ENCODE measurements at places on chromosomes 6 and 20.

DNA sequence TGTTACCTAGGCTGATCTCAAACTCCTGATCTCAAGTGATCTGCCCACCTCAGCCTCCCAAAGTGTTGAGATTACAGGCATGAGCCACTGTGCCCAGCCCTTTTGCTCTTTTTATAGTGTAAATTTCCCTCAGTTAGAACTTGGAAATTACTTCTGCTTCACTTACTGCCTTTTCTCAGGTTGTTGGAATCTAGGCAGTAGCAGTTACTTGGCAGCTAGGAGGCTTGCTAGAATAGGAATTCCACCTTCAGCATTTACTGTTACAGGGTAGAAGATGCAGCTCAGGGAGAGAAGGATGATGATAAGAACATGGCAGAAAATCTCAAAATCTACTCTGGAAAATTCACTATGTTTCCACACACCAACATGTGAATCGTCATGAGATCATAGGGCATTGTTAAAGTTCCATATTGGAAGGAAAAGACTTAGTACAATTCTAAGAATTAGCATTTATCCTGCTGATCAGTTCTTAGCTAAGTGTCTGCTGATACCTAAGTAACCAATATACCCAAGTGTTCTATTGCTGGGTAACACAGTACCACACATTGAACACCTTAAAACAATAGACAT is 182.2 kb downstream of the SLC16A10 start:
- DNase-seq, result no peak

DNA sequence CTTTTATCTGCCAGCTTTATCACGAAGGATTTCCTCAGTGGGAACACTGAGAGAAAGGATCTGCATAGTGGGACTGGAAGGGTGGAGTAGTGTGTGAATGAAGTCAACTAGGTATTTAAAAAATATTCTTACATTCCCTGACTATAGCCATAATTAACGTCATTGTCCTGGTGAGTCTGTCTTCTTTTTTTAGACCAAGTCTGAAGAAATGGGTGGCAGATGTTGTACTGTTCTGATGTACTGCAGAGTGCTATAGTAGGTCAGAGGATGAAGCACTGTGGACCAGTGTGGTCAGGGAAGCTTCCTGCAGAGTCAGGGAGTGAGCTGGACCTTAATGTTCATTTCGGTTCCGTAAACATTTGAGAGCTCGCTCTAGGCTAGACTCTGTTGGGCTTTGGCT is 11.9 kb downstream of the TULP4 start:
- no peak for DNase-seq

GRCh38 chr6:55726144-55726543 is 147.2 kb upstream of the HMGCLL1 start:
- DNase-seq, result no peak

- no peak for DNase-seq
These were observed 79.3 kb downstream of the TBC1D7 start for GRCh38 chr6:13248994-13249393.

GRCh38 chr6:74091136-74091793 is 395.3 kb downstream of the CD109 start:
- DNase-seq, result no peak

DNA sequence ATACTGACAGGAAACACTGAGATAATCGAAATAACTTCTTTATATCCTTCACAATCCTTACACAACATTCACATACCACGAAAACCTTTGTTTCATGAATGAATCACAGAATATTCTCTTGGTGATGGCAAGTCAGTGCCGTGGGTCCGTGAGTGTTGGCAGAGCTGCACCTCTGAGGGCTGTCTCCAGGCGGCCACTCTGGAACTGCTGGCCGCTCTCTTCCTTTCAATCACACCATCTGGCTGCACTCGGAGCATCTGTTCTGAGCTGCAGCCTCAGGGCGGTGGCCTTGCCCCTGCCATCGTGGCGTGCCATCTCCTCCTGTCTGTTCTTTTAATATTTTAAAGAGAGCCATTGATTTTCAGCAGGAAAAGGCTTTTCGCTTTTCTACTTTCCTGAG is 129.4 kb upstream of the AFDN start:
- no peak for DNase-seq

- no peak for DNase-seq
These were observed 23.0 kb downstream of the CEP57L1 start for GRCh38 chr6:109118337-109118736.

DNA sequence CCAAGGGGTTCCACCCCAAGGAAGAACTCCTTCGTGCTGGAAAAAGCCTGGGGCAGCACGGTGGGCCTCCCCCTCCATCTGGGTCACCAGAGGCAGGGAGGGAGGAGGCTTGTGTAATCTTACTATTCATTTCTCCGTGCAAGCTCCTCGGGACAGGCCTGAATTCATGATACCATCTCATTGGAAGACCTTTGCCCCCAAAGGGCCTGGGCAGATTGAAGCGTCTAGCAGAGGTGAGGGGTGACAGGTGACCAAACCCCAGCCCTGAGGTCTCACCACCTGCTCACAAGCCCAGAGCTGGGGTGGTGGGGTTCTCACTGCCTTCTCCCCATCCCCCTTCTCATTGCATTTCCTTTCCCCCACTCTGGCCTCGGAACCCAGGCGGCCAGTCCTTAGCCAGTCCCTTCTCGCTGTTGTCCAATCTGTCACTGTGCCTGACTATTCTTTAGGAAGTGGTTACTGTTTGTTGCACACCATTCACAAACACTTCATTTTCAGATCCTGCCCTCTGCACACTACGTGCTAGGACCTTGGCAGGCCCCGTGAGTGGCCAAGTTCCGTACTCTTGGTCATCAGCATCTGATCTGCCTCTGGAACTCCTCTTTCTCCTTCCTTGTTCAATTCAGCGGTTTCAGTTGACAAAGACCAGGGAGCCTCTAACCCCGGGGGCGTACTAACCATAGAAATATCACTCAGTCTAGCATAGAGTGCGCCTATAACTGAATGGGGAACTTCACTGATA is 137.1 kb downstream of the LY86 start:
- no peak for DNase-seq

DNA sequence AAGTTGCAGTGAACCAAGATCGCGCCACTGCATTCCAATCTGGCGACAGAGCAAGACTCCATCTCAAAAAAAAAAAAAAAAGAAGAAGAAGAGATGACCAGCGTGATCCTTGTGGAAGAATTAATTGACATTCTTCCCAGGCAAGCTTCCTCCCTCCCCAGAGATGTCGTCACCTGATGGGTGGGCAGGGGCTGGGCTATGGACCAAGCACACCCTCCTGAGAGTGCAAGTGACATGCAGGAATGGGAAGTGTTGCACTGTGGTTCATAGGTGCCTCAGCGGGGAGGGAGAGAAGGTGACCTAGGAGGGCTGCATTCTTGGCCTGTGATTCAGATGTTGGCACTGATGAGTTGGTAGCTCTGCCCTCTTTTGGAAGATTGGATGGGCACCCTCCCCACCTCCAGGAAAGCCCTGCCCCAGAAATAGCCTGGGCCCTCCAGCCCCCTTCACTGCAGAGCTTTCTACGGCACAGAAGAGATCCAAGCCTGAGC is 37.8 kb downstream of the TAF8 start:
- no peak for DNase-seq

- DNase-seq, result no peak
These were observed 2.0 kb downstream of the EDEM2 start for GRCh38 chr20:35145141-35145564.

- no peak for DNase-seq
These were observed 878.6 kb upstream of the CITED2 start for GRCh38 chr6:140253096-140253495.

- peak; percentile 93 for DNase-seq
These were observed 3.8 kb downstream of the SPAG4 start for GRCh38 chr20:35619196-35620095.

DNA sequence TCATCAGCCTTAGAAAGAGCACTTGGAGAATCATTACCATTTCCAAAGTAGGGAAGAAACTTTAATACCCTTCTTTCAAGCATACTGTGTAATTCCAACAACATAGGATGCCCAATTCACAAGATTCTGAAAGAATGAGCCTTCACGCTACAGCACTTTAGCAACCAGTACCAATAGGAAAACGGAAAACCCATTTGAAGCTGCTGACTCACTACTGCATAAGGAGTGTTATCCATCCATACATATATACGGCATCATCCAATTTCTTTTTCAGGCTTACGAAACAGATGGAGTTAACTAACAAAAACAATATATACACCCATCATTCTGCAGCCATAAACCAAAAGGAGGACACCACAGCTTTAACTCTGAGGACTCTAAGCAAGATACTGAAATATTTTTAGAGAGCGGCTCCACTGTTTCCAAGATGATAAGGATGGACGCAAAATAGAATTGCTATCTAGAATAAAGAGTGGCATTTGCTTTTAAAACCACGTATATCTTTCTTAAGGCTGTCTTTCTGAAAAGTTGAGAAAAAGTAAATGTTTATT is 24.9 kb downstream of the FYN start:
- DNase-seq, result no peak

- DNase-seq, result peak; percentile 21
These were observed 15.9 kb downstream of the MAP1LC3A start for GRCh38 chr20:34574426-34574825.

DNA sequence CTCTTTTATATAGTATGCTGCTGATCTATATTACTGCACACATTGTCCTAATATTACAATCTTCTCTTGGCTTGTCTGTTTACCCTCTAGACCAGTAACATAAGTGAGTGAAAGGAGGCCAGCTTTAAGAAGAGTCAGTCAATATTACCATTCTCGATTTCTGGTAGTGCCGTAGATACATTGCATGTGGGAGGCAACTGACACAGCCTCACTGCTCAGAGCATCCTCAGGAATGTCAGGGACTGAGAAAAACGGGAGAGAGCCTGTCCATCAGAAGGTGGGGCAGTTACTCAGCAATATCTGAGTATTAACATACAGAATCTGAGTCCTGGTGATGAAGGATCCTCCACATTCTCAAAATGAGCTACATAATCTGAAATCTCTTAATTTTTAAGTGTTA is 259.9 kb downstream of the GJA1 start:
- DNase-seq, result no peak

- DNase-seq, result no peak
These were observed 271.5 kb upstream of the FOXQ1 start for GRCh38 chr6:1040393-1040792.

DNA sequence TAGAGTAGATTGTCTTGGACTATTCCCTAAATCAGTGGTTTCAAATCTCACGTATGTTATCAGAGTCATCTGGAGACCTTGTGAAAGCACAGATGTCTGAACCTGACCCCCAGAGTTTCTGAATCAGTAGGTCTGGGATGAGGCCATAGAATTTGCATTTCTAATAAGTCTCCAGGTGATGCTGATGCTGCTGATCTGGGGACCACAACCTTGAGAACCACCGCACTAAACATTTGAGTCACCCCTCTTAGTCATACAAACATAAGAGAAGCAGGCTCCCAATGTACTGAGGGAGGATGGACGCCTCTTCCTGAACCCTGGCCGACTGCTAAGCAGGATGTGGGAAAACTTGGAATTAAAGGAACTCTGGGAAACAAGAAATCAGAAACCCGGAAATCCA is 187.8 kb upstream of the PRDM1 start:
- no peak for DNase-seq

DNA sequence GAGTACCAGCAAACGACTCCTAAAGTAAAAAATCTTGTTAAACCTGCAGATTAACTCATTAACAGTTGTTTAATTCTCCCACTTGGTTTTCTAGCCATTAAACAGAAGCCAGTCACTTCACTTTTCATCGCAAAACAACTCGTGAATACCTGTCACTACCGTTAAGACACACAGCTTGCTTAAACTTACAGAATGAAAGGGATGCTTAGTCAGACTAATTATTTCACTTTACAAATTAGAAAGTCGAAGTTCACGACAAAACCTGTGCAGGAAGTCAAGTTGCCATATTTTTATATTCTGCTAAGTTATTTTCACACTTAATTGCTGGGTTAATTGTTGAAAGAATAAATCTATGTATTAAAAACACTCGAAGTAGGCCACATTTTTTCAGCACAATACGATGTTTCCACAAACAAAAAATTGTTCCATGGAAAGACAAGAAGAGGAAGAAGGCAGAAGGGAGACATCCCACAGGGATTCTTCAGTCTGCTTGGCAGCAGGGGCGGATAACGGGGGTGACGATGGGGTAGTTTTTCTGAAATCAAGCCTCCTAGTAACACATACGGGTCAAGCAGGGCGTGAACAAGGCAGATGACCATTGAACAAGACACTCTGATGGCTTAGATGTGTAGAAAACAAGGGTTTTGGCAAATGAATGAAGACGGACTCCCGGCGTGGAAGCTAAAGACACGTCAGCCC is 933 bp downstream of the SSR1 start:
- DNase-seq, result no peak

DNA sequence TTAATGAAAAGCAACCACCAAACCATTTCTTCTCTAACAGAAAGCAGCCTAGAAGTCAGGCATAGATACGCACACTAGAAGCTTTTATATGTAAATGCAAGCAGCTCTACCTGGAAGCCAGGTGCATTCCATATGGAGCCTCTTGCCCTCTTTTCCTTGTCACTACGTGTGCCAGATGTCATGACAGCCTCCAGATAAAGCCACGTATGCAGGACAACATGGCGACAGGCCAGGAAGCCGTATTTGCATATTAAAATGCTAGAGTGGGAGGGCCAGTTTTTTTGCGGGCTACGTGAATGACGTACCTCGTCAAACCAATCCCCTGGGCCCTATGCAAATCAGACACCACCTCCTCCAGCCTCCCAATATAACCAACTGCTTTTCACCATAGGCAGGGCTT is 308.1 kb upstream of the SPTLC3 start:
- DNase-seq, result no peak

DNA sequence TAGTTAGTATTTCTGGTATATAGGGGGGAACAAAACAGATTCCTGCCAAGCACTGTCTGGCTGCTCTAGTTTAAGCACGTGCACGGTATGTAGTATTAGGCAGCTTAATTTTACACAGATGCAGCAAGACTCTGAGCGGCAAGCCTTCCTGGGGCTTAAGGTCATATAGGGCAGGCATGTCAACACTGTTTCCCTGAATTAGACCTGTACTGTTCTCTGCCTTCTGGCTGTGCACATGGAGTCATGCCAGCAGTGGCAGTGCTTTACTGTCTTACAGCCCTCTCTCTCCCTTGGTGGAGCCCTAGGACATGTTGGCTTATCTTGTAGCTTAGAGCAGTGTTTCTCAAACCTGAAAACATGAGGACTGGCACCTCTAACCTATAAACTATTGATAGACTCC is 56.6 kb downstream of the PHF20 start:
- no peak for DNase-seq

- DNase-seq, result no peak
These were observed 55.4 kb downstream of the MBOAT1 start for GRCh38 chr6:20156824-20157223.

- no peak for DNase-seq
These were observed 102.2 kb downstream of the SLC24A3 start for GRCh38 chr20:19314621-19315020.

GRCh38 chr6:113318575-113318917 is 538.6 kb upstream of the MARCKS start:
- no peak for DNase-seq

GRCh38 chr6:23851522-23851921 is 274.5 kb upstream of the NRSN1 start:
- DNase-seq, result no peak

DNA sequence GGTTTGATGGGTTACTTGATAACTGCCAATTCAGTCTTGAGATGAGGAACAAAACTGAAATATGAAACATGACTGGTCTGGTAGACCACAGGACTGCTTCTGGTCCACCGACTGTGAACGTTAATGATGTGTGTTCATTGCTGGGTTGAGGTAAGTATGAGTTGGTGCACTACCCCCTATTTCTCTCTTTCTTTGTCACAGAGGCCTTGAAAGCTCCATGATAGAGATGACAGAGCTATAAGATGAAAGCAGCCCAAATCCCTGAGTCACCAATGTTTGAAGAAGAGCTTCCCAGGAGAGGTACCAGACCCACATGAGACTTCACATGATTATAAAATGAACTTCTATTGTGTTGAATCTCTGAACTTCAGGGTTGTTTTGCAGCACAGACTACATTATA is 555.5 kb downstream of the PTPRT start:
- DNase-seq, result no peak
